ENCODE measurements at places on chromosomes 13 and 19.

DNA sequence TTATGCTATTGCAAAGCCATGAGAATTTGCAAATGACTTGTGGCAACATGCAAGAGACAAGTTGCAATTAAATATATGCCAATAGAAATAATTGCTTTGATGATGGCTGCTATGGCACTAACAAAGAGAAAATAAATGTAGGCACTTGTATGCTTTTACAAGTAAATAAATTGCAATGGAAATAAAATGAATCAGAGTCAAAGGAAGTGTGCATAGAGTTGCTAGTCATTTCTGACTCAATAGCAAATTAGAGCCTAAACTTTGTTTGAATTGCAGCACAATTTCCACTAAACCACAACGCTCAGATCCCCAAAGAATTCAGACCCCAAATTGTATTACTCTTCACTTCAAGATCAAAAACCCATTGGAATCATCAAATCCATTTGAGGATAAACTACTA, 792.1 kb upstream of the ARGLU1 start:
- H3K4me3 ChIP-seq, result no peak overlapping the region
- H3K4me1 ChIP-seq, result no peaks in the 10 kb centered on the region

DNA sequence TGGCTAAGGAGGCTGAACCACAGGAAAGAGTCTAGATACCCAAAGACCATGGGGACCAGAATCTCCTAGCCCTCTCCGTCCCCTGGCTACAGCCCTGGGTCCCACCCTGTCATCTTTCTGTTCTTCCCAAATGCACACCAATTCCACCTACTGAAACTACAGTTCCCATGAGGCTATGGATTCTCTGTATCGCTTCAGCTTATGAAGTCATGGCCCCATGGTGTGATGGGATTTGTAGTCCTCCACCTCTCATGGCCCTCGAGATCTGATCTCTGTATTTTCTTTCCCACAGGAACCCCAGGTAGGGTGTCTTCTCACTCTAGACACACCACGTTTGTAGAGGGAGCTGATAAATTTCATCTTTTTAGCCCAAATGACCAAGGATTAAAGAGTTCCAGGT, 11.8 kb downstream of the PTPRH start:
- no peak for DNase-seq
- H3K36me3 ChIP-seq, result peaks cover 2% of the 10 kb centered on the region
- no peak overlapping the region for H3K27ac ChIP-seq
- H3K4me3 ChIP-seq, result no peak overlapping the region

GRCh38 chr19:19533841-19534240, 4.2 kb upstream of the CILP2 start:
- peaks cover 24% of the 10 kb centered on the region for H3K4me1 ChIP-seq
- no peak for DNase-seq
- peak overlapping the region; percentile 4 for H3K27ac ChIP-seq

- DNase-seq, result no peak
- no peaks in the 10 kb centered on the region for H3K4me1 ChIP-seq
- H3K27me3 ChIP-seq, result no peaks in the 10 kb centered on the region
- no peaks in the 10 kb centered on the region for H3K36me3 ChIP-seq
- no peak overlapping the region for H3K4me3 ChIP-seq
- no peak overlapping the region for H3K27ac ChIP-seq
These were observed 106.0 kb upstream of the CSNK1A1L start for GRCh38 chr13:37211487-37211886.

DNA sequence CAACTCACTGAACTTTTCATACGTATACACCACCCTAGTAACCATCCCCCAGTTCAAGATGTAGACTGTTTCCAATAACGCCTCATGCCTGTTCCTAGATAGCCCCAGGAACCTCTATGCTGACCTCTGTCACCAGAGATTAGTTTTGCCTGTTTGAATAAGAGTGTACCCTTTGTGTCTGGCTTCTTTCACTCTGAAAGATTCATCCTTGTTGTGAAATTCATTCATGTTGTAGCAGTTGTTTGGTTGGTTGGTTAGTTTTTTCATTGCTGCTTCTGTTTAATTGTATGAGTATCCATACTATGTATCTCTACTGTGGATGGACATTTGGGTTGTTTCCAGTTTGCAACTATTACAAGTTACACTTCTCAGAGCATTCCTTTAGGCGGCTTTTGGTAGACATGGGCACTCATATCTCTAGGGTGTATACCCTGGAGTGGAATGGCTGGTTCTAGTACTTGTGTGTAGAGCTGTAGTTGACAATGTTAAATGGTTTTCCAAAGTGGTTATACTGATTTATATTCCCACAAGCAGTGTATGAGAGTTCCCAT, 1.6 kb downstream of the RNASEH2B start:
- peak overlapping the region; percentile 96 for H3K4me3 ChIP-seq
- H3K4me1 ChIP-seq, result peaks cover 31% of the 10 kb centered on the region
- H3K36me3 ChIP-seq, result peaks cover 2% of the 10 kb centered on the region
- H3K27ac ChIP-seq, result peak overlapping the region; percentile 95
- H3K27me3 ChIP-seq, result no peaks in the 10 kb centered on the region
- no peak for DNase-seq

DNA sequence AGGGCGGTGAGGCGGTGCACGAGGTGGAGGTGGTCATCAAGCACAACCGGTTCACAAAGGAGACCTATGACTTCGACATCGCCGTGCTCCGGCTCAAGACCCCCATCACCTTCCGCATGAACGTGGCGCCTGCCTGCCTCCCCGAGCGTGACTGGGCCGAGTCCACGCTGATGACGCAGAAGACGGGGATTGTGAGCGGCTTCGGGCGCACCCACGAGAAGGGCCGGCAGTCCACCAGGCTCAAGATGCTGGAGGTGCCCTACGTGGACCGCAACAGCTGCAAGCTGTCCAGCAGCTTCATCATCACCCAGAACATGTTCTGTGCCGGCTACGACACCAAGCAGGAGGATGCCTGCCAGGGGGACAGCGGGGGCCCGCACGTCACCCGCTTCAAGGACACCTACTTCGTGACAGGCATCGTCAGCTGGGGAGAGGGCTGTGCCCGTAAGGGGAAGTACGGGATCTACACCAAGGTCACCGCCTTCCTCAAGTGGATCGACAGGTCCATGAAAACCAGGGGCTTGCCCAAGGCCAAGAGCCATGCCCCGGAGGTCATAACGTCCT, 9.4 kb upstream of the PROZ start:
- peaks cover 2% of the 10 kb centered on the region for H3K36me3 ChIP-seq
- peaks cover 5% of the 10 kb centered on the region for H3K27me3 ChIP-seq
- DNase-seq, result no peak
- peaks cover 12% of the 10 kb centered on the region for H3K4me1 ChIP-seq

- H3K27me3 ChIP-seq, result no peaks in the 10 kb centered on the region
- no peak overlapping the region for H3K27ac ChIP-seq
- no peaks in the 10 kb centered on the region for H3K36me3 ChIP-seq
- peaks cover 17% of the 10 kb centered on the region for H3K4me1 ChIP-seq
- no peak overlapping the region for H3K4me3 ChIP-seq
These were observed 44.0 kb downstream of the ATP11A start for GRCh38 chr13:112733661-112734379.

DNA sequence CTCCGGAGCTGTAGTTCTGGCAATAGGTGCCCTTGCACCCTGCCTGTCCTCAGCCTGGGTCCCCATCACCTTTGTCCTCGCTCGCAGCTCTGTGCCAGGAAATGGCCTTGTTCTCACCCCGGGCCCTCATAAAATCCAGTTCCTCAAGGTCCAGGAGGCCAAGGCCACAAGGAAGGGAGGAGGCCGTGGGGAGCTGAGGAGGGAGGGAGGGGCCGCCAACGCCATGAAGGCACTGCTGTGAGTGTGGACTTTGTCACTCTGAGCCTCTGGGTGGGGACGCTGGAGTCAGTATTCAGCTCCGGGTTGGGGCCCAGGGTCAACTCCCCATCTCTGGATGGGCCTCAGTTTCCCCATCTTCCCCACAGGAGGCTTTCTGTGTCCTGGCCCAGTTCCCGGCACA, 9.2 kb upstream of the GNA11 start:
- H3K27me3 ChIP-seq, result no peaks in the 10 kb centered on the region
- no peaks in the 10 kb centered on the region for H3K36me3 ChIP-seq
- no peak overlapping the region for H3K27ac ChIP-seq
- H3K4me3 ChIP-seq, result no peak overlapping the region
- DNase-seq, result no peak

GRCh38 chr19:18922228-18922985, 2.9 kb downstream of the DDX49 start:
- H3K27me3 ChIP-seq, result no peaks in the 10 kb centered on the region
- DNase-seq, result no peak
- H3K4me3 ChIP-seq, result peak overlapping the region; percentile 25
- H3K4me1 ChIP-seq, result peaks cover 23% of the 10 kb centered on the region

GRCh38 chr13:75369981-75370380, 112.0 kb downstream of the TBC1D4 start:
- no peak overlapping the region for H3K27ac ChIP-seq
- H3K36me3 ChIP-seq, result no peaks in the 10 kb centered on the region
- no peak for DNase-seq
- H3K27me3 ChIP-seq, result peaks cover 33% of the 10 kb centered on the region
- peaks cover 6% of the 10 kb centered on the region for H3K4me1 ChIP-seq

DNA sequence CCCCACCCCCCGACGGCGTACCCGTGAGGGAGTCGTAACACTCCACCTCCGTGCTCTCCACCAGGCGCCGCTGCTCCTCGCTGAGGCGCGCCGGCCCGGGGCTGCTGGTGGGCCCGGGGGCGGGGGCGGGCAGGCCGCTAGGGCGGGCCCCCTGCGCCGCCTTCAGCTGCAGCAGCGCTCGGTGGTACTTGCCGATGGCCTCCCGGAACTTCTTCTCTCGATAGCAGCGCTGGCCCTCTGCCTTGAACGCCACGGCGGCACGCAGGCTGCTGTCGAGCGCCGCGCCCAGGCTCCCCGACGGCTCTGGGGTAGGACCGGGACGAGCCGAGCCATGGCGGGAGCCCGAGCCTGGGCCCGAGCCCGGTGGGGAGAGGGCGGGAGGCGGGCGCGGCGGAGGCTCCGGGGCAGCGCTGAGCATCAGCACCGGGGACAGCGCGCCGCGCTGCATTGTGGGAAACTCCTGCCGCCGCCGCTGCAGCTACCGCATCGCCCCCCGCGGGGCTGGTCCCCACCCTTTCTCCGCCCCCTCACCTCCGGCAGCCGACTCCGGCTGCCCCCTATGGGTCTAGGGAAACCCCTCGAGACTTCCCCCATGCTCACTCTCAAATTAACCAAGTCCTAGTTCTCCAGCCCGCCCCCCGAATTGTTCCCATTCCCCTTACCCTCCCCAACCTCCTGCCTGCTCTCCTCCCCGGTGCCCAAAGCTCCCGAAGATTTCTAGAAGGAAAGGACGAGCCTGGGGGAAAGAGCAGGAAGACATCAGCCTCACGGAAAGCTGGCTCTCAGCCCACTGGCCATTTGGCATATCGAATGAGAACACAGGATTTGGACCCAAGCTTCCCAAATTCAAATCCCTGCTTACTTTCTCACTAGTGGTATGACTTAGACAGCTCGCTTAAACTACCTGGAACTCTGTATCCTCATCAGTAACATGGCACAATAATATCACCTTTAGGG, at the start of gene TTC9B:
Gene TTC9B (minus strand): TSS at position 451 of the 957 bp plus-strand sequence. CDS start 3 bp downstream, at position 448.
- peaks cover 6% of the 10 kb centered on the region for H3K4me1 ChIP-seq
- no peak within 1 kb of the TSS for H3K4me3 ChIP-seq
- H3K27me3 ChIP-seq, result peaks cover 42% of the 10 kb centered on the region
- no peak within 1 kb of the TSS for H3K27ac ChIP-seq

- H3K4me1 ChIP-seq, result no peaks in the 10 kb centered on the region
- no peaks in the 10 kb centered on the region for H3K36me3 ChIP-seq
- no peak for DNase-seq
- no peak overlapping the region for H3K27ac ChIP-seq
These were observed 421.8 kb downstream of the SPRY2 start for GRCh38 chr13:79919091-79919490.

DNA sequence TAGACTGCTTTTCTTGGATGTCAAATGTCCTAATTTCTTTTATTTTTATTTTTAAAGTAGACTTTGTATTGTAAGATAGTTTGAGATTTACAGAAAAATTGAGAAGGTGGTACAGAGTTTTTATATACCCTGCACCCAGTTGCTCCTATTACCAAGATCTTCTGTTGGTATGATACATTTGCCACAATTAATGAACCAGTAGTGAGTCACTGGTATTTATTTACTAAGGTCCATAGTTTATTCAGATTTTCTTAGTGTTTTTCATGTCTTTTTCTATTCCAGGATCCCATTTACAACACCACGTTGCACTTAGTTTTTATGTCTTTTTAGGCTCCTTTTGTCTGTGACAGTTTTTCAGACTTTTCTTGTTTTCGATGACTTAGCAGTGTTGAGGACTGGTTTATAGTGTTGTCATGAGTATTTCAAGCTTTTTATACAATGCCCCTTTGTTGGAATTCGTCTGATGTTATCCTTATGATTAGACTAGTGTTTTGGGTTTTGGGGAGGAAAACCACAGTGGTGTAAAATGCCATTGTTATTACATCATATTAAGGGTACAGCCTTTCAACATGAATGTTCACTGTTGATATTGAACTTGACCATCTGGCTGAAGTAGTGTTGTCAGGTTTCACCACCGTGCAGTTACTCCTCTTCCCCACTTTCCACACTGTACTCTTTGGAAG, 35.9 kb downstream of the COG3 start:
- H3K27ac ChIP-seq, result peak overlapping the region; percentile 51
- H3K4me1 ChIP-seq, result peaks cover 24% of the 10 kb centered on the region
- no peak for DNase-seq

GRCh38 chr13:71685072-71685471, 181.9 kb downstream of the DACH1 start:
- no peak for DNase-seq
- no peaks in the 10 kb centered on the region for H3K4me1 ChIP-seq
- H3K27ac ChIP-seq, result no peak overlapping the region
- no peak overlapping the region for H3K4me3 ChIP-seq
- H3K27me3 ChIP-seq, result no peaks in the 10 kb centered on the region

- H3K27ac ChIP-seq, result no peak overlapping the region
- no peak for DNase-seq
- H3K4me1 ChIP-seq, result peaks cover 4% of the 10 kb centered on the region
- no peaks in the 10 kb centered on the region for H3K36me3 ChIP-seq
- H3K4me3 ChIP-seq, result no peak overlapping the region
- H3K27me3 ChIP-seq, result peaks cover 31% of the 10 kb centered on the region
These were observed 97.8 kb downstream of the RNF17 start for GRCh38 chr13:24861617-24862362.

DNA sequence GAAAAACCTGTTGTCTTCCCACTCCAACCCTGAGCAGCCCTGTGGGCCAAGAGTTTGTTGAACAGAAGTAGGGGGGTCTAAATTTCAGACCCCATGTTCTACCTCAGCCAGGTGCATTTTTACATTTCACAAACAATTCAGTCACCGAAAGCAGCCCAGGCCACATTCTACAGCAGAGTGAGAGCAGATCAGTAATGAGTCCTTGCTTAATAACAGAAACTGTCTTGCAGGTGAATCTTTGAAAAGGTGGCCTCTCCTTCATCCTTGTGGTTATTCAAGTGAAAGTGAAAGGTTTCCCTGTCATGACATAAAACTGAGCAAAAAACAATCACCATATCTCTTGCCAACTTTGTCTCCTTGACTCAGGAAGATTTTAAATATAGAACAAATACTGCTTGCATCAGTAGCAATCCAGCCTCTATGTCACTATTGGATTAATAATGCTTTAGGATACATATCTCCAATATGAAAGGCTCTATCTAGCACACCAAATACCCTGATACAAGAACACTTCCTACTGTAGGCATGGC, 670.2 kb downstream of the DIAPH3 start:
- DNase-seq, result no peak
- no peak overlapping the region for H3K4me3 ChIP-seq
- H3K27me3 ChIP-seq, result peaks cover 10% of the 10 kb centered on the region
- H3K27ac ChIP-seq, result no peak overlapping the region
- H3K4me1 ChIP-seq, result no peaks in the 10 kb centered on the region
- H3K36me3 ChIP-seq, result no peaks in the 10 kb centered on the region
